ENCODE measurements at places on chromosomes 5 and 9.

DNA sequence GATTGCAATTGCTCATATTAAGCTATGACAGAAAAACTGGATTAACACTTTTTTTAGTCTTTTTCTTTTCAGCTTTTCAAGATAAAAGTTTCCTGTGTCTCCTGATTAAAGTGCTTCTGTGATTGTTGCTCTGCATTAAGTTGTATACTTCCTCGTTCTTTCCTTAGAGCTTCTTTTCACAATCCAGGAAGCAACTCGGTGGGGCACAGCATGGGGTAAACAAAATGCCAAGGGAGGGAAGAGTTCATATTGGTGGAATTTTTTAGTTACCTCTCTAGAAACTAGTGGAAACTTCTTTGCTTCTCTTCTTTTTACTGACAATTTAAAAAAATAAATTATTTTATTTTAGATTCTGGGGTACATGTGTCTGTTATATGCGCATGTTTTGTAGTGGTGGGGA lies 37.8 kb upstream of the ARRDC3 start:
- no peak for DNase-seq

DNA sequence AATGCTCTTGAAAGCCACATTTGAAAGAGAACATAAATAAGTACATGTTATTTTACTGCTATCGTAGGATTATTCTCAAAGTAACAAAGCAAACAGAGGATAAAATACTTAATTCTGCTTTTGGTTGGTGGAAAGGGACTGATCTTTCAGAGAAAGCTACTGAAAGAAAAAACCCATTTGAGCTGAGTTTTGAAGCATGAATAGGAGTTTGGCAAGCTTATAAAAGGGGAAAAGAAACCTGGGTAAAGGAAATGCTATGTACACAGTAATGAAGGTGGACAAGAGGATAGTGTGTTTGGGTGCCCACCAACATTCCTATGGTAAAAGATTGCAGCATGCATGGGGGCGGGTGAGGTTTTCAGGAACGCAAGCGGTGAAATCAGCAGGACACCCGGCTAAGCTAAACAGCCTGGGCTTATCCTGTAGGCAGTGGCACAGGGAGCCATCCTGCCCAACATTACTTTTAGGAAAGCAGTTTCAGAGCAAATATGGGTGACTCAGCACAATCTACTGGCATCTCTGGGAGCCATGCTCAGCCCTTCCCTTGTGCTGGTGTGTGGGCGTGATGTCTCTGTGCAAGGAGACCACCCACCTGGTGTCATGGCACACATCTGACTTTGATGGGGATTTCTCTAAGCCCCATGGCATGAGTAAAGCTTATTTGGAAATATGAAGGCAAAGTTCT lies 673.9 kb upstream of the KLF4 start:
- DNase-seq = peak; percentile 76

GRCh38 chr9:137168904-137169856 lies 671 bp downstream of the LRRC26 start:
- DNase-seq = peak; percentile 30

- DNase-seq = no peak
Measured at GRCh38 chr5:13212886-13213285, 731.6 kb downstream of the DNAH5 start.

GRCh38 chr5:126233256-126233655 lies 190.0 kb upstream of the GRAMD2B start:
- peak; percentile 48 for DNase-seq

GRCh38 chr9:76650692-76651091 lies 113.5 kb upstream of the PCA3 start:
- DNase-seq = no peak

DNA sequence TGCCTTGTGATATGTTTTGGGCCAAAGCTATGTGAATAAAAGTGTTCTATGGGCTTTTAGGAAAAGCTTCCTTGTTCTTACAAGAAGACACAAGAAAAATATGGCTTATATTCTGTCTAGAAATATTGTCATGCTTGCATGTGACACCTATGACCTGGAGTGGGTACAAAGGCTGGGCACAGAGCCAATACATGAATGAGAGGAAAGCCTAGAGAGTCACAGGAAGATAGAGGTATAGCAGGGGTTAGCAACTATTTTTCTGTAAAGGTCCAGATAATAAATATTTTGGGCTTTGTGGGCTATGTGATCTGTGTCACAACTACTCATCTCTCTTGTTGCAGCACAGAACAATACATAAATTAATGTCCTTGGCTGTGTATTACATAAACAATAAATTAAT lies 196.6 kb upstream of the CD180 start:
- no peak for DNase-seq

DNA sequence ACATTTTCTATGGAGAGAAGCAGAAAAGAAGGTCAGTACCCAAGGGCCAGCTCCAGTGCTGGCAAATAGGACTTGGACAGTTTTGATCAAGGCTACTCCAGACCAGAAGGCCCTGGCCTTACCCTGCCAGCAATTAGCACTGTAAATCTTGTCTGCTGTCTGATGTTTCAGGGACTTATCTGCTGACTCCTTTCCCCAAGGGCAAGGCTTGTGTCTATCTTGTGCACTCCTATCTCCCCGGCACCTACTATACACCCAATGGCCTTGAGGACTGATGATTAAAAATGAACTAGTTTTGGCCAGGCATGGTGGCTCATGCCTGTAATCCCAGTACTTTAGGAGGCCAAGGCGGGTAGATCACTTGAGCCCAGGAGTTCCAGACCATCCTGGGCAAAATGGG lies 37.2 kb downstream of the POLR1E start:
- no peak for DNase-seq

DNA sequence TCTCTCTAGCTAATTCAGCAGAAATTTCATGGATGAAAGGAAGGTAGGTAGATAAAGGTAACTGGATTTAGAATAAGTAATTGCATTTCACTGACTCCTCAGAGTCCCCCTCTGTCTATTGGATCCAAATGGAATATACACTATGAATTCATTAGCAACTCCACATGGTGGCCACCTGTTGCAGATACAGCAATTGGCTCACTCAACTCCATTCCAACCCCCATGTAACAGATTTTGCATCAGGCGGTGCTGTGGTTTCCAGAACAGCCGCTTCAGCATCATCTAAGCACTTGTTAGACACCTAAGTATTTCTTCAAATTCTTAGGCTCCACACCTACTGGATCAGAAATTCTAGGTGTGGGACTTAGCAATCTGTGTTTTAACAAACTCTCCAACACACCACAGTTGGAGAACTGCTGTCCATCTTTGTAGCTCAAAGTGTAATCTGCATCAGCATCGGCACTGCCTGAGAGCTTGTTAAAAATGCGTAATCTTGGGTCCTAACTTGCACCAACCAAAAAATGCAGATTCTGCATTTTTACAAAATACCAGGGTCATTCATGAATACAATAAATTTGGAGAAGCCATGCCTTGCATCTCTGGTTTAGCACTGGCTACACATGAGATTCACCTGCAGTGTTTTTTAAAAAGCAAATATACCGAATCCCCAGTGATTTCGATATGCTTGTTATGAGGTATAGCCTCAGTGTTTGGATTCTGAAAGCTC lies 413.8 kb upstream of the CD180 start:
- DNase-seq = peak; percentile 4

- DNase-seq = peak; percentile 13
Measured at GRCh38 chr9:87497604-87498045, at the start of gene DAPK1. DAPK1 (plus strand) TSS chr9:87497867; CDS start chr9:87499078, 1,211 bp downstream.

- DNase-seq = peak; percentile 77
Measured at GRCh38 chr5:42274913-42275312, 148.3 kb upstream of the GHR start.

DNA sequence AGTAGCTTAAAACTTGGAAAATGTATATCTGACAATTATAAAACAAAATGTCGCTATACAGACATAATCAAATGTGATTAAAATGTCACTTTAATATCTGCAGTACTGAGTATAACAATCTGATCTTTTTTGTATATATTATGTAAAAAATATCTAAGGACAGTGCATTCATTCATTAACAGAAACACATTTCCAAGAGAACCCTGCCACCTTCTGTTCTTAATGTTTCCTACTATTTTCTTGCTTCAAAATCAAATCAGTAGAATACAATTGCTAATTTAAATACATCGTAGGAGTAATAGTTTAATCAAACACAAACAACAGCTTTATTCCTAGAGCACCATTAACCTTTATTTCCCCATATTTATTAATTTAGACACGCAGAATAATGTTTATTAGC lies 142.6 kb upstream of the ST8SIA4 start:
- peak; percentile 4 for DNase-seq

GRCh38 chr5:151036556-151036955 lies 16.2 kb downstream of the GPX3 start:
- DNase-seq = no peak

- DNase-seq = no peak
Measured at GRCh38 chr5:61320860-61321259, 11.2 kb upstream of the ZSWIM6 start.

GRCh38 chr9:90274725-90275124 lies 367.9 kb downstream of the DIRAS2 start:
- DNase-seq = no peak

GRCh38 chr9:20728493-20729220 lies 44.6 kb downstream of the FOCAD start:
- peak; percentile 45 for DNase-seq

GRCh38 chr9:16625811-16626210 lies 244.7 kb downstream of the BNC2 start:
- DNase-seq = peak; percentile 68

Data from fibroblast of mammary gland (primary cell).